ENCODE measurements at places on chromosomes 11 and 22. TPM values are rescaled to one million over a fixed set of nuclear protein-coding genes. Genes with fewer than 3 reads are reported as not detected.

Gene RIBC2
- total RNA-seq: 9.6 TPM

Gene OR5A1
- total RNA-seq: not detected

Gene GRIA4
- not detected for total RNA-seq

Gene OR11H1
- not detected for total RNA-seq

Gene OSM
- 18.9 TPM for total RNA-seq

Gene GDPD4
- total RNA-seq: not detected

Gene RTN4RL2
- 0.24 TPM for total RNA-seq

Gene PGM2L1
- total RNA-seq: 9.8 TPM

Gene SOX10
- not detected for total RNA-seq

Gene TYMP
- 86.1 TPM for total RNA-seq

Gene TEAD1
- total RNA-seq: 0.59 TPM

Gene KCNQ1OT1
- total RNA-seq: 0.20 TPM

Gene MICAL3
- total RNA-seq: 51.9 TPM

Gene P2RY2
- total RNA-seq: not detected

Gene NRXN2
- total RNA-seq: 0.55 TPM

Gene FOXRED2
- total RNA-seq: 27.6 TPM

Gene IFITM5
- not detected for total RNA-seq

Gene MUC5AC
- not detected for total RNA-seq

Gene GAB4
- total RNA-seq: not detected

Gene ARHGEF17
- total RNA-seq: not detected

Gene DGCR6L
- 48.4 TPM for total RNA-seq

Gene BATF2
- total RNA-seq: not detected

Gene SYNGR1
- total RNA-seq: 2.4 TPM

Gene MYRF
- 0.93 TPM for total RNA-seq

Gene TRPM5
- not detected for total RNA-seq

Gene OOSP4B
- not detected for total RNA-seq

Gene PRG3
- total RNA-seq: not detected

Gene OR51S1
- not detected for total RNA-seq

Gene MS4A3
- not detected for total RNA-seq

Gene SLC39A13
- 23.4 TPM for total RNA-seq

Gene MPPED2
- not detected for total RNA-seq

Gene NARS2
- 24.5 TPM for total RNA-seq

Gene SHISAL1
- not detected for total RNA-seq

Gene GGT5
- total RNA-seq: not detected

Gene FGF19
- not detected for total RNA-seq

Gene SLC22A8
- total RNA-seq: not detected

Gene CD3E
- total RNA-seq: 534 TPM

Gene OR2AT4
- total RNA-seq: not detected

Gene AIFM3
- 0.33 TPM for total RNA-seq

Gene SLC22A9
- not detected for total RNA-seq

Gene MB
- total RNA-seq: 2.7 TPM

Gene MPEG1
- total RNA-seq: 1.5 TPM

Gene NAV2
- 0.42 TPM for total RNA-seq

Gene ANO5
- total RNA-seq: not detected

Gene MS4A12
- total RNA-seq: not detected

Gene RAB39A
- total RNA-seq: 0.20 TPM

Gene MMP3
- total RNA-seq: not detected

Gene ANKK1
- total RNA-seq: 0.57 TPM

Gene CATSPERZ
- not detected for total RNA-seq

Gene CRACR2B
- 2.4 TPM for total RNA-seq

Gene UFD1
- total RNA-seq: 88.8 TPM

Gene DERL3
- 5.8 TPM for total RNA-seq

Gene LRRC4C
- not detected for total RNA-seq

Gene SCN4B
- 0.26 TPM for total RNA-seq
